ENCODE measurements at places on chromosomes 1 and 21. TPM values are rescaled to one million over a fixed set of nuclear protein-coding genes. Genes with fewer than 3 reads are reported as not detected.

The AIRE gene
- 0.19 TPM for total RNA-seq

The CYP4B1 gene
- 215 TPM for total RNA-seq

The SPRR3 gene
- total RNA-seq, result not detected

The UBE4B gene
- 70.3 TPM for total RNA-seq

The SUMO3 gene
- total RNA-seq, result 41.6 TPM

The OR2L5 gene
- total RNA-seq, result not detected

The MAPKAPK2 gene
- 56.0 TPM for total RNA-seq

The USP21 gene
- total RNA-seq, result 28.8 TPM

The SIPA1L2 gene
- 8.9 TPM for total RNA-seq

The TGFB2 gene
- total RNA-seq, result 2.9 TPM

The IFI44L gene
- total RNA-seq, result 3.4 TPM

The ZNF695 gene
- not detected for total RNA-seq

The TMEM200B gene
- total RNA-seq, result 4.7 TPM

The IL22RA1 gene
- 34.7 TPM for total RNA-seq

The AJAP1 gene
- 0.69 TPM for total RNA-seq

The THEM5 gene
- total RNA-seq, result 74.4 TPM

The MDM4 gene
- 89.0 TPM for total RNA-seq

The PGBD2 gene
- total RNA-seq, result 15.4 TPM

The SH3D21 gene
- total RNA-seq, result 20.9 TPM

The SPRR2F gene
- total RNA-seq, result not detected

The DFFA gene
- 20.9 TPM for total RNA-seq

The MUTYH gene
- total RNA-seq, result 18.6 TPM

The RGS7 gene
- not detected for total RNA-seq

The GPR137B gene
- 35.0 TPM for total RNA-seq

The SPRR1A gene
- not detected for total RNA-seq

The SLC44A5 gene
- total RNA-seq, result 4.3 TPM

The RNU1-3 gene
- not detected for total RNA-seq

The CLIC4 gene
- 32.0 TPM for total RNA-seq

The STUM gene
- total RNA-seq, result 4.0 TPM

The LEPR gene
- 11.4 TPM for total RNA-seq

The KLHDC9 gene
- total RNA-seq, result 4.2 TPM

The ANGPTL7 gene
- 1.3 TPM for total RNA-seq

The LCE3E gene
- 24.5 TPM for total RNA-seq

The FUBP1 gene
- 48.7 TPM for total RNA-seq

The EVI5 gene
- total RNA-seq, result 23.3 TPM

The OR10Z1 gene
- not detected for total RNA-seq

The NPR1 gene
- total RNA-seq, result 4.3 TPM

The NBPF6 gene
- 0.25 TPM for total RNA-seq

The ZNF124 gene
- total RNA-seq, result 15.8 TPM

The EDEM3 gene
- total RNA-seq, result 15.1 TPM

The DNAH14 gene
- 3.0 TPM for total RNA-seq

The KMO gene
- total RNA-seq, result 0.13 TPM

The APCS gene
- not detected for total RNA-seq

The SLAMF1 gene
- total RNA-seq, result 0.42 TPM

The WARS2 gene
- 21.8 TPM for total RNA-seq

The LHX4 gene
- total RNA-seq, result 0.32 TPM

The COL9A2 gene
- 3.1 TPM for total RNA-seq

The CCDC27 gene
- not detected for total RNA-seq

The PADI2 gene
- total RNA-seq, result 21.3 TPM

The LINGO4 gene
- total RNA-seq, result not detected

The RGSL1 gene
- not detected for total RNA-seq

The PLA2G2D gene
- not detected for total RNA-seq

The NR5A2 gene
- 2.4 TPM for total RNA-seq

The FCMR gene
- total RNA-seq, result not detected

The ADORA3 gene
- 2.0 TPM for total RNA-seq
